ENCODE measurements at places on chromosomes 2 and 18.
A peak's percentile ranks its signal among the peaks of the same experiment; 100 is the strongest.

DNA sequence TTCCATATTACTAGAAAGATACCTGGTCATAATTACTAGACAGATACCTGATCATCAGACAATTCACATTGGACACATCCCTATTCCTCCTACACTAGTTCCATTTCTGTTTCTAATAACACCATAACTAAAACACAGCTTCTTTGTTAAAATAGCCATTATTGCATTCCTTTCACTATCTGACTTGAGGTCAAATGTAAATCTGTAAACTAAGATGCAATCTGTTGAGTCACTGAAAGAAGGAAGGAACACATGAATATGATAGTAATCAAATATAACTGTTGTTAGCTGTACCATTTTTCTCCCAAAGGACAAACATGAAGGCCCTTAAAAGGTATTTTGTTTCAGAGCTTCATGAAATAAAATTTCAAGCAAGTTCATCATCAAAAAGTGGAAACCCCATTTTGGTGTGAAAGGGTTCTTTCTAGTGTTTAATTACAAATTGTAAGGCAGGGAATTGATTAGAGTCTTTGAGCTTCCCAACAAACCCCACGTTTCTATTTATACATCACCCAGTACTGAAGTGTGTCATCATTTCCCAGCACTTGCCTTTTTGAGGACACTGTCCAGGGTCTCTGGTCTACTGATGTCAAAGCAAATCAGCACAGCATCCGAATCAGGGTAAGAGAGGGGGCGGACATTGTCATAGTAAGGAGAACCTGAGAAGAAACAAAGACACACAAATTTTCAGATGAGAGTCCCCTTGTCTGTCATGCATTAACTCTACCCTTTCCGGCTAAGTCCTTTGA, 13.0 kb downstream of the RND3 start:
- no peak for DNase-seq

- no peak for DNase-seq
Observed at GRCh38 chr2:177902395-177903163, 170.0 kb downstream of the PDE11A start.

- DNase-seq: no peak
Observed at GRCh38 chr2:64260817-64261216, 116.6 kb upstream of the PELI1 start.

GRCh38 chr18:78765142-78765541, 214.5 kb upstream of the SALL3 start:
- DNase-seq: no peak

- DNase-seq: peak; percentile 52
Observed at GRCh38 chr18:63159590-63159989, 160.0 kb downstream of the BCL2 start.
